Activated T-helper 1 cell treated with Interleukin-2 at 50 U/mL for 16 hours (primary cell): ENCODE measurements at places on chromosomes 6 and 20.

GRCh38 chr6:3361312-3362037 is 95.4 kb downstream of the SLC22A23 start:
- no peak for DNase-seq

GRCh38 chr20:19074828-19075516 is 137.5 kb upstream of the SLC24A3 start:
- DNase-seq: no peak

GRCh38 chr20:52833901-52834300 is 138.3 kb upstream of the TSHZ2 start:
- DNase-seq: no peak

- no peak for DNase-seq
Observed at GRCh38 chr20:56865055-56865454, 235.9 kb downstream of the TFAP2C start.

- DNase-seq: no peak
Observed at GRCh38 chr20:24649787-24650490, 180.5 kb downstream of the SYNDIG1 start.

GRCh38 chr6:36544228-36544627 is 3.1 kb downstream of the STK38 start:
- peak; percentile 35 for DNase-seq

GRCh38 chr6:6793388-6794250 is 205.1 kb downstream of the LY86 start:
- DNase-seq: no peak

- DNase-seq: no peak
Observed at GRCh38 chr6:167811040-167811439, 15.7 kb upstream of the AFDN start.
